ENCODE measurements at places on chromosomes 7 and 10.

- DNase-seq = no peak
These were observed 843 bp upstream of the PLPP4 start for GRCh38 chr10:120456143-120456625.

- no peak for DNase-seq
These were observed 76.8 kb upstream of the NKX6-2 start for GRCh38 chr10:132862485-132863420.

GRCh38 chr7:72281308-72281707, 130.8 kb downstream of the CALN1 start:
- no peak for DNase-seq

- no peak for DNase-seq
These were observed 7.6 kb upstream of the ADCYAP1R1 start for GRCh38 chr7:31044529-31044928.

GRCh38 chr10:50622706-50623662, 772 bp downstream of the SGMS1 start:
- DNase-seq = peak; percentile 47

DNA sequence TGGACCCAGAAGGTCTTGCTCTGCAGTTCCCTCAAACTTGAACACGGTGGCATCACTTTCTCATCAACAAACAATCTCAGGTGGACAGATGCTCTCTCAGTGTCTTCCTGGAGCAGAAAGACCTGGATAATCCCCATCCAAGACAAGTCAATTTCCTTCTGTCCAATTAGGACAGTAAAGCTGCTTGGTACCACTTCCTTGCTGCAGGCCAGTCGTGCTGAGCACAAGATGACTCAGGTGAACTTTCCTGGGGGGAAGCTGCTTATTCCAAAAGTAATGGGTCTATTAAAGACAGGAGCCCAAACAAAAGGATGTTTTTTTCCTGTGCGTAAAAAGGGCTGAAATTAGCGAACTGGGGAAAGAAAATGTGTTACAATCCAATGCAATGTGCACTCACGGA, 107.6 kb upstream of the AFAP1L2 start:
- DNase-seq = no peak

- no peak for DNase-seq
These were observed 83.5 kb downstream of the PRR15 start for GRCh38 chr7:29647020-29647654.

- DNase-seq = peak; percentile 36
These were observed 35.1 kb upstream of the DNAH11 start for GRCh38 chr7:21507627-21508343.
